CD4-positive, alpha-beta T cell treated with Interleukin-6 at 100 ng/mL for 8 hours (primary cell): ENCODE measurements at places on chromosomes 3 and 15.

DNA sequence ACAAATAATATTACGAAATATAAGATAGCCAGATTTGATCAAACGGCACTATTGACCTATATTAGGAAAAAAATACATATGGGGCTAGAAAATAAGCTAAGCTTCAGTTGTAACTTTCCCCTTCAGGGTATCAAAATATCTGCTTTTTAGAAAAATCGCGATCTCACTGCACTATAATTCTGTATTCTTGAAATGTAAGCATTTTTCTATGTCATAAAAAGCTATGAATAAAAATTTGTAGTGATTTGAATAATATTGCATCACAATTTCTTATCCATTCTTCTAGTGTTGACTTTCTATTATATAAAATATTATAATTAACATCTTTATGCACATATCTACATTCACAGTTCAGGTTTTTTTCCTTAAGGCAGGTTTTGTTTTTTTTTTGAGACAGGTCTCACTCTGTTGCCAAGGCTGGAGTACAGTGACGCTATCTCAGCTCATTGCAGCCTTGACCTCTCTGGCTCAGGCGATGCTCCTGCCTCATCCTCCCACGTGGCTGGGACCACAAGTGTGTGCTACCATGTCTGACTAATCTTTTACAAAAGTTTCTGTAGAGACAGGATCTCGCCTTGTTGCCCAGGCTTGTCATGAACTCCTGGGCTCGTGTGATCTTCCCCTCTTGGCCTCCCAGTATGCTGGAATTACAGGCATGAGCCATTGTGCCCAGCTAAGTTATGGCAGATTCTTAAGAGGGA is 21.6 kb downstream of the EMC4 start:
- DNase-seq, result no peak

GRCh38 chr3:37970802-37971201 is 19.8 kb upstream of the VILL start:
- DNase-seq, result no peak

DNA sequence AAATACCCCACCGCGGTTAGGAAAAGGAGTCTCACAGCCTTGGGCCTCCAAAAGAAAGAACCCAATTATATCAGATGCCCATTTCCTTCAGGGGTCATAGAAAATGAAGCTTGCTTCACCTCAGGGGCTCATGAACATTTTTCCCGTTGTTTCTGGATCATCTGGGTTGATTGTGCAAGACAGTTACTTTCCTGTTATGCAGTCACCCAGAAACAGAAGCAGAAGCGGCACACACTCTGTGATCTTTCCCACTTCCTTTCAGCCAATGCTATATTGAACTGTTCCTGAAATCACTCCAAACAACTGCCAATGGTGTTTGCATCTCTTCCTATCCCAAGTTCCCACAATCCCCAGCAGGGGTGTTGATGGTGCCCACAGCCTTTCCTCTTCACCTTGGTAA is 295.6 kb upstream of the RASGRP1 start:
- no peak for DNase-seq

- no peak for DNase-seq
These were observed 40.3 kb upstream of the TFRC start for GRCh38 chr3:196122021-196122687.
